Mesendoderm (in vitro differentiated cells): ENCODE measurements at places on chromosomes 6 and 20.
A peak's percentile ranks its signal among the peaks of the same experiment; 100 is the strongest.

GRCh38 chr6:19782588-19782987 is 54.6 kb upstream of the ID4 start:
- H3K36me3 ChIP-seq: no peaks in the 10 kb centered on the region
- H3K4me1 ChIP-seq: no peaks in the 10 kb centered on the region
- no peak overlapping the region for H3K4me3 ChIP-seq

DNA sequence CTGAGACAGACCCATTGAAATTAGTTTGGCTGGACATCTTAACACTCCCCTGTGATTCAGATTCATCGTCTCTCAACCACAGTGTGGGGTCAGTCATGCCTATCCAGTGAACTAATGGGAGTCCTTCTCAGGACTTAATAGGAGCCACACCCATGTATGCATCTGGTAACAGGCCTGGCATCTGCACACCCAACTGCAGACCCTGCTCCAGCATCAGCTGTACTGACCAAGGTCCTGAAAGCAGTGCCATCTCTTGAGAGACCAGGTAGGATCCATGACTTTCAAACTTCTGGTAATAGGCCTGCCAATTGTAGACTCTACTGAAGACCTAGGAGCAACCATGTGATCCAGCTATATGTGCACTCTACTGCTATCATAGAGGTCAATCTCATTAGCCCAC is 363.6 kb upstream of the POU3F2 start:
- no peaks in the 10 kb centered on the region for H3K27me3 ChIP-seq
- no peaks in the 10 kb centered on the region for H3K36me3 ChIP-seq
- H3K4me1 ChIP-seq: no peaks in the 10 kb centered on the region
- no peak overlapping the region for H3K27ac ChIP-seq

DNA sequence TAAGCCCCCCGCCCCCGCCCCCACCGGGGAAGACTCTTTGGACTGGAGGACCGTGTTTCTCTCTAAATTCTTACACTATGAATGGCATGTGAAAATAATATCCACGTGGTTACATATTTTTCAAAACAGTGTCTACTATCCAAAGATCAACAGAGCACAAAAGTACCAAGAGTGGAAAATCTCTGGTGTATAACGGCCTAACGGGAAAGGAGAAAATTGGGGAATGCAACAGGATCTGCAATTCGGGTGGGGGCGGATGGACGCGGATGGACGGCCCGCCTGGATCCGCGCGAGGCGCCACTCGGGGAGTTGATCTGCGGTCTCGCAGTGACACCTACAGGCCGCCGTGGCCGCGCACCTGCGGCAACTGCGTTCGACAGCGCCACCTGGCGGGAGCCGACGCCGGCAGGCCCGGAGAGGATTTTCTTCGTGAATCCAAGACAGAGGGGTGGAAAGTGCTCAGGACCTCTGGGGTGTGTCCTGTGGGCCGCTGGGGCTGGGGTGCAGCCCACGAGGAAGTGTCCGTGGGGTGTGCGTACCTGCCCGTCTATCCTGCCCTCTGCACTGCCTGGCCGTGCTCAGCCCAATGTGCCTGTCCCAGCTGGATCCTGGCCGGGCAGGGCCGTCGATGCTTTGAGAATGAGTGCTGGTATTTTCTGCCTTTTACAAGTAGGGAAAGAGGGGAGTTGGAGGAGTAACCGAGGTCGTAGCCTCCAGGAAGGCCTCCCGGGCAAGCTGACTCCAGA is 18.6 kb downstream of the ANKRD60 start:
- no peak overlapping the region for H3K4me3 ChIP-seq
- H3K4me1 ChIP-seq: no peaks in the 10 kb centered on the region
- no peak overlapping the region for H3K27ac ChIP-seq
- no peaks in the 10 kb centered on the region for H3K27me3 ChIP-seq
- H3K36me3 ChIP-seq: no peaks in the 10 kb centered on the region
- peak; percentile 69 for DNase-seq

GRCh38 chr6:34929241-34929978 is 40.4 kb downstream of the ANKS1A start:
- no peaks in the 10 kb centered on the region for H3K36me3 ChIP-seq
- H3K27ac ChIP-seq: no peak overlapping the region
- no peak for DNase-seq
- no peak overlapping the region for H3K4me3 ChIP-seq
- no peaks in the 10 kb centered on the region for H3K4me1 ChIP-seq
- no peaks in the 10 kb centered on the region for H3K27me3 ChIP-seq

- no peaks in the 10 kb centered on the region for H3K27me3 ChIP-seq
- H3K27ac ChIP-seq: no peak overlapping the region
- H3K4me3 ChIP-seq: no peak overlapping the region
- no peaks in the 10 kb centered on the region for H3K36me3 ChIP-seq
- no peaks in the 10 kb centered on the region for H3K4me1 ChIP-seq
These were observed 21.0 kb downstream of the TCF15 start for GRCh38 chr20:588932-589672.

DNA sequence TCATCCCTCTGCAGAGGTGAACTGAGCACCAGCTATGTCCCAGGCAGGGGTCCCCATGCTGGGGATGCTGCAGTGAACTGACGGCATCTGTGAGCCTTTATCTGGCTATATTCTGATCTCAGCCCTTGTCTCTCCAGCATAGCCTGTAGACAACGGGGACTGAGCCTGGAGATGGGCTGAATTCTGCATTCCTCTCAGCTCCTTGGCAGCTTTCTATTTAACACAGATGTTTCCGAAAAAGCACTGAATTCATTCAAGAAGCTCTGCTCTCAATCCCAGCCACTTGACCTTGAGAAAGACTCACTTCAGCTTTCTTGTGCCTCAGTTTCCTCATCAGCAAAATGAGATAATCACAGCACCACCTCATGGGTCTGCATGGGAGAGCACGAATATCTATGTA is 204.4 kb upstream of the PMEPA1 start:
- no peak overlapping the region for H3K4me3 ChIP-seq
- no peaks in the 10 kb centered on the region for H3K4me1 ChIP-seq
- H3K36me3 ChIP-seq: no peaks in the 10 kb centered on the region
- no peak for DNase-seq
- no peaks in the 10 kb centered on the region for H3K27me3 ChIP-seq

DNA sequence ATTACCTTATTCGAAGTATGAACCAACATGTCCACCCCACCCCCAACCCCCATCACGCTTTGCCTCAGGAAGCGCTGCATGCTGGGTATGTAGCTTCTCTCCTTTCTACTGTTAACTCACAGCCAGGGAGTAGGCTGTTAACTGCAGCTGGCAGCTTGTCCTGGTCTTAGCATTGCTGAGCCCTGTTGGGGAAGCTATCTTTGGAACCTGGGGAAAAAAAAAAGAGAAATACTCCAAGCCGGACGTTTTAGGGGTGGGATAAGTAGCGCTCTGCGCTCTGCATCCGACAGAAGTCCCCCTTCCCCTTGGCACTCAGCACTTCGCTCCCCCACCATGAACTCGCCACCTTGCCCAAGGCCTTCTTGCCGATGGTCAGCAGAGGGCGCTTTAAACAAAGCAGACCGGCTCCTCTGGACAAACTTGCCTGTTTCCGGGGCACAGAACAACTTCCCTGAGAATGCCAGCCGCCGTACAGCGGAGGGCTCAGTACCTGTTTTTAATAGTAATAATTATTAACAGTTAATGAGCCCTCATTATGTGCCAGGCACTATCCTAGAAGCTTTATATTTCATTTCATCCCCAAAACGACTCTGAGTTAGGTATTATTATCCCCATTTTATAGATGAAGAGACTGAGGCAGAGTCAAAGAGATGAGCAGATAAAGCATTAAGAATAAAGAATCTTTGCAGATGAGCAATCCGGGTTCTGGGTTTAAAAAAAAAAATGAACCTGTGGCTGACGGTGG is 35.2 kb upstream of the MDFI start:
- H3K4me1 ChIP-seq: no peaks in the 10 kb centered on the region
- peak; percentile 93 for DNase-seq
- H3K27ac ChIP-seq: no peak overlapping the region
- H3K36me3 ChIP-seq: no peaks in the 10 kb centered on the region
- no peak overlapping the region for H3K4me3 ChIP-seq
- no peaks in the 10 kb centered on the region for H3K27me3 ChIP-seq

GRCh38 chr20:51750037-51750769 is 18.0 kb downstream of the ATP9A start:
- DNase-seq: peak; percentile 50
- no peak overlapping the region for H3K27ac ChIP-seq
- H3K4me3 ChIP-seq: no peak overlapping the region
- no peaks in the 10 kb centered on the region for H3K4me1 ChIP-seq
- H3K36me3 ChIP-seq: no peaks in the 10 kb centered on the region
- H3K27me3 ChIP-seq: no peaks in the 10 kb centered on the region

- no peaks in the 10 kb centered on the region for H3K4me1 ChIP-seq
- DNase-seq: no peak
- no peak overlapping the region for H3K27ac ChIP-seq
- H3K36me3 ChIP-seq: no peaks in the 10 kb centered on the region
- no peak overlapping the region for H3K4me3 ChIP-seq
These were observed 173.6 kb upstream of the CNR1 start for GRCh38 chr6:88339761-88340160.

- H3K27me3 ChIP-seq: no peaks in the 10 kb centered on the region
- no peak for DNase-seq
- no peak overlapping the region for H3K27ac ChIP-seq
- peaks cover 5% of the 10 kb centered on the region for H3K4me1 ChIP-seq
- H3K4me3 ChIP-seq: no peak overlapping the region
These were observed 122.4 kb downstream of the NFATC2 start for GRCh38 chr20:51420111-51420510.

GRCh38 chr20:25676164-25676809 is 20.4 kb downstream of the ZNF337 start:
- H3K4me1 ChIP-seq: no peaks in the 10 kb centered on the region
- H3K27ac ChIP-seq: no peak overlapping the region
- H3K27me3 ChIP-seq: no peaks in the 10 kb centered on the region
- DNase-seq: no peak

- no peak overlapping the region for H3K4me3 ChIP-seq
- DNase-seq: no peak
- no peak overlapping the region for H3K27ac ChIP-seq
- H3K27me3 ChIP-seq: no peaks in the 10 kb centered on the region
- H3K36me3 ChIP-seq: no peaks in the 10 kb centered on the region
These were observed 13.0 kb downstream of the DYNLT2 start for GRCh38 chr6:169738204-169738975.

DNA sequence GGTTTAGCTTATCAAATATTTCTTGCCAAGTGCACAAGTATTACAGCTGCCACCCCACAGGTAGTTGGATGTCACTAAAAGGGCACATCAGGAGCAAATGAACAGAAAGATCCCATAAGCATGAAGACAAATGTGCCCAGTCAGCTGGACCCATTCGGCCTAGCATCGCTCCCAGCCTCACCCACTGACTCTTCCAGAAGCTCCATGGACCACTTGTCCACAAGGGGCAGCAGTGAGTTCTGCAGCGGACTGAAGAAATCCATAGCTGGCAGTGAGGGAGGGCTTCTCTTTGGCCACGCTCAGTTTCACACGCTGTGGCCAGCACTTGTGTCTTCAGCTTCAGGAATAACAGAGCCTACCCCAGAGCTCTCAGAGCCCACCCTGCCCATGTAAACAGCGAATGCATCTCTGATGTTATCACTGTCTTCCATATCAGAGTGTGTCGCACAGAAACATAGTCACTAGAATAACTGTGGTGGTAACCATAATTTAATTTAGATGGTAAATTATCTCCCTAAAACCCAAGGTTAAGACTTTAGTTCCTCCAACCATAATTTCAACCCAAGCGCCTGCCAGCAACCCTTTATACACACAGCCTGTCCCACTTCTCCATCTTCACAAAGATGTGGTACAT is 15.8 kb downstream of the CGA start:
- H3K36me3 ChIP-seq: no peaks in the 10 kb centered on the region
- peak; percentile 92 for DNase-seq
- H3K27me3 ChIP-seq: no peaks in the 10 kb centered on the region
- H3K27ac ChIP-seq: no peak overlapping the region
- no peak overlapping the region for H3K4me3 ChIP-seq
- no peaks in the 10 kb centered on the region for H3K4me1 ChIP-seq

DNA sequence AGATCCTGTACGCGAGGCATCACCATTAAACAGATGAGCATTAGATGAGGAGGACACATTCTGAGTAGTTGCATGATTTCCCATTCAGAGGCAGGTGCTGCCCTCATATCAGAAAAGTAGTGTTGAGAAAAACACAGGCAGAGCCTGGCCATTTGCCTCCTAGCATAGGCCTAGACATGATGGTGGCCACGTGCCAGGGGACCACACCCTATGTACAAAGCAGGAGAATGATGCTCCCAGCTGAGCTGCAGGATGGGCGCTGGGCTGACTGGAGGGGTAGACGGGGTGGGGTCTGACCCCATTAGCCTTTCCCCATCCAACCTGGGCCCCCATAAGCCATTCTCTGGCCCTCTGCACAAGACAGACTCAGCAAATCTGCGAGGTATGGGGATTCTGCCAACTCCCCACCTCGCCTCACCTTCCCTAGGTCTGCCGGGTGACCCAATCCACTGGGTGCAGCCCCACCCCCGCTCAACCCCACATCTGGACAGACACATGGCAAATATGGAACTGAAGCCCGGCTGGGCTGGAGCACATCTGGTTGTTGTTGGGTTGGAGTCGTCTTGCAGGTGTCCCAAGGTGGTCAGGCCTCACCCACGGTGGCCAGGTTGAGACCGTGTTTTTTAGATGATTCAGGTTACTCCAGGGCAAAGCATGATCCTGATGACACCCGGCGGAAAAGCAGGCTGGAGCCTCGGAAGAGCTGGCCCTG is 13.9 kb downstream of the PI16 start:
- H3K27me3 ChIP-seq: no peaks in the 10 kb centered on the region
- no peak overlapping the region for H3K4me3 ChIP-seq
- peaks cover 41% of the 10 kb centered on the region for H3K36me3 ChIP-seq
- DNase-seq: no peak
- no peaks in the 10 kb centered on the region for H3K4me1 ChIP-seq

- no peak overlapping the region for H3K27ac ChIP-seq
- H3K4me3 ChIP-seq: no peak overlapping the region
- H3K27me3 ChIP-seq: no peaks in the 10 kb centered on the region
- no peak for DNase-seq
- no peaks in the 10 kb centered on the region for H3K36me3 ChIP-seq
- H3K4me1 ChIP-seq: no peaks in the 10 kb centered on the region
These were observed 127.7 kb upstream of the CST7 start for GRCh38 chr20:24821391-24821790.

GRCh38 chr20:19473922-19474286 is 261.5 kb downstream of the SLC24A3 start:
- no peaks in the 10 kb centered on the region for H3K36me3 ChIP-seq
- no peaks in the 10 kb centered on the region for H3K27me3 ChIP-seq
- DNase-seq: no peak
- no peak overlapping the region for H3K27ac ChIP-seq

- no peak for DNase-seq
- no peak overlapping the region for H3K4me3 ChIP-seq
These were observed 38.4 kb upstream of the SLC22A16 start for GRCh38 chr6:110514818-110515217.
